ENCODE measurements at places on chromosomes 2 and 18.

DNA sequence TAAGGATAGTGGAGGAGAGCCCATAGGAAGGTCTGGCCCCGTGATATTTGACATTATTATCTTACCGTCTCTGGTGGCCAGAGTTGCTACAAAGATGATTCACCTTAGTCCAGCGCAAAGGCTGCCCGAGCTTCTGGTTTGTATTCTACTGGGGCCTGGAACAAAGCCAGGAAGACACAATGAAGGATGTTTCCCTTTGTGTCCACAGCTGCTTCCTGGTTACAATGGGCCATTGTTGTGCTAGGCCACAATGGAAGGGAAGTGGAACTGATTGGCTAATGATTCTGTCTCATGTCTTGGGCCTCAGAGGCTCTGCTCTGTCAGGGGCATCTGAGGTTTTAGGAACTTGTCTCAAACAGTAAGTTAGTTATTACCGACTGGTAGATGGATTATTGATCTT is 132.2 kb downstream of the TDRD15 start:
- DNase-seq: peak; percentile 77

DNA sequence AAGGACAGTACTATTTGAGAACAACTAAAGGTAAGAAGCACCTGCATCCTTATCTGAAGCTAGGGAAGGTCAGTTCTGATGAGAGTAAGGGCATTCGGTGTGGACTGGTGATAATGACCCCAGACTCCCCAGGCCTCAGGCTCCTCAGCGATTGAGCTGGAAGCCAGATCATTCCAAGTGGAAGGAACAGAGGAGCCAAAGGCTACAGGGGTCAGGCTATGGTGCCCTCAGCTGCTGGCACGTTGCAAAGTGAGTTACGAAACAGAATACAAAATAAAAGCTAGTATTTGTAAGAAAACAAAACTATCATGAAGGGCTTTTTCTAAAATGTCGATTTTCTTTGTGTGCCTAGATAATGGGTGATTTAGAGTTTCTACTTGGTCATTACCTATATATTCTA is 168.5 kb upstream of the LRRTM1 start:
- no peak for DNase-seq

- no peak for DNase-seq
These were observed 68.8 kb downstream of the ADI1 start for GRCh38 chr2:3450385-3451010.

GRCh38 chr2:156329927-156330726 is 2.4 kb downstream of the NR4A2 start:
- no peak for DNase-seq

DNA sequence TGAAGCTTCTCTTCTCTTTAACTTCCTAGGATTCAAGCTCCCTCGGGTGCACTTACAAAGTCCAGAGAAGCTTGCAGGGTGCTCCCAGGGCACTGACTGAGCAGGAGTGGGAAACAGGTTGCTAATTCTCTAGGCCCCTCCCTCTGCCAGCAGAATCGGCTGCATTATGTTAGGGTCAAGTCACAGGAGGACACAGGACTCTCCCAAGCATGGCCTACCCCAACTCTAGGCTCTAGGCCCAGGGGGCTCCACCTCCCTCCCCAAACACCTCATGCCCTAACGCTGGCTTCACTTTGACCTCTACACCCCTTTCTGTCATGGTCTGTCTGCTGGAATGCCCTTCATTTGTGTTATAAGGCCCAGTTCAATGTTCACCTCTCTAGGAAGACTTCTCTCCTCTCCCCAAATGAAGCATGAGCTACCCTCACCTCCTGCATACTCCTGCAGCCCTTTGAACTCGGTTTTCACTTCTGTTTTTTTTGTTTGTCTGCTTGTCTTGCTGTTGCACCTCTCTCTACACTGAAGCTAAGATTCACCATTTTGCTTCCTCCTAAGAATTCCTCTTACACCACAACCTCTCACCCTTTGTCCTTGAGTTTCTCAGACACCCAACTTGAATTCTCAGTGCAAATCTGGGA is 521.8 kb upstream of the ID2 start:
- no peak for DNase-seq

- no peak for DNase-seq
These were observed 119.5 kb downstream of the NUP35 start for GRCh38 chr2:183243758-183244157.

GRCh38 chr2:102784940-102785339 is 23.1 kb downstream of the TMEM182 start:
- DNase-seq: no peak

DNA sequence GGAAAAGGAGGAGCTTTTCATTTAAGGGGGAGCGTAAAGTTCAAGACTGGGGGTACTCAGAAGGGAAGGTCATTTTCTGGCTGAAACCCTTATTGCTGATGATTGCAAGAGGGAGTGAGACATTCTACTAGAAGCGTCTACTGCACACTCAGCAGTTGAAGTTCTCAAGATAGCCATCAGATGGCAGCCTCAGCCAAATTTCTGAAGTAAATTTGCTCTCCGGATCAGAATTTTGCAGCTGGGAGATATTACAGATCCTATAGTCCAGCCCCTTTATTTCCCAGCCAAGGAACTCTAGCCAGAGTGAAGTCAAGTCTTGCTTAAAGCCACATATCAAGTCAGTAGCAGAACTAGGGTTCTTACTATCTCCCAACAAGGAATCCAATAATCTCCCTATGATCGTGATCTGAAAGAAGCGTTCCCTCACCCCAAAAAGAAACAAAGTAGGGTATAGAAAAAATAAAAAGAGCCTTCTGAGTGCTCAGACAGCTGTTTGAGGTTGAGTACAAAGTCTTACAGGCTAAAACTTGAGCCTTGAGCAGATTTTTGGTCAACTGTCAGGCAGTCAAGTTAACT is 24.0 kb downstream of the RAX start:
- DNase-seq: peak; percentile 78

- peak; percentile 8 for DNase-seq
These were observed 67.2 kb downstream of the PTRHD1 start for GRCh38 chr2:24725956-24726355.

DNA sequence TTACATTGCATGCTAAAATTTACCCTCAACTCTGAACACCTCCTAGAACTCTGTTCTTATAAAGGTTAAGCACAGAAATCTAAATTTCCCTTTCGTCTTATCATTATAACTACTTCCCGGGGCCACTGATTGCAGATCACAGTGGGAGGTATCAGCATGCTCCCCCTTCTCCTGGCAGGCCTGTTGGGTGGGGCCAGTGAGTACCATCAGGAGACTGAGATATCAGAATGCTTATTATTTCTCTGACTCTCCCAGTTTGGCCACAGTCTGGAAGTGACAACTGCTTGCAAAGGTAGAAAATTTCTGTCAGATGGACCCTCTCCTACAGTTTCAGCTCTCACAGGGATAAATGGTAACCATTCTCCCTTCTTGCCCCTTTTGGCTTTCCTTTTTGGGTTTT is 62.6 kb downstream of the DSEL start:
- DNase-seq: peak; percentile 49

GRCh38 chr2:12315224-12315623 is 401.5 kb upstream of the TRIB2 start:
- DNase-seq: no peak

DNA sequence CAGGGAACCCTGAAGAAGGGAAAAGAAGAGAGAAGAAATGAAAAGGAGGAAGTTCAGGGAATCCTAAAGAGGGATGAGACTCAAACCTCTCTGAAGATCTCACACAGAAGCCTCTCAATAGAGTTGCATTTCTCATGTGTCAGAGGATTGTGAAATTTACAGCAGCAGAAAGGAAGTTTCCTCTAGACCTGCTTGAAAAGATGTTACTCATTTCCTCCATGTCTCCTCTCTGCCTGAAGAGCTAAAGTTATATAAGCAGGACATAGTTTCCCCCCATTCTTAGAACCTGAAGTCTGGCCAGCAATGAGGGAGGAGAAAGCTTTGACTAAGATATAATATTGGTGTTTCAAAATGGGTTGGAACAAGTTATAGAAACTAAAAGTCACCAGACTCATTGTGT is 1155.6 kb downstream of the LRP1B start:
- DNase-seq: no peak

- DNase-seq: no peak
These were observed 28.1 kb downstream of the TRMT61B start for GRCh38 chr2:28842042-28842441.

DNA sequence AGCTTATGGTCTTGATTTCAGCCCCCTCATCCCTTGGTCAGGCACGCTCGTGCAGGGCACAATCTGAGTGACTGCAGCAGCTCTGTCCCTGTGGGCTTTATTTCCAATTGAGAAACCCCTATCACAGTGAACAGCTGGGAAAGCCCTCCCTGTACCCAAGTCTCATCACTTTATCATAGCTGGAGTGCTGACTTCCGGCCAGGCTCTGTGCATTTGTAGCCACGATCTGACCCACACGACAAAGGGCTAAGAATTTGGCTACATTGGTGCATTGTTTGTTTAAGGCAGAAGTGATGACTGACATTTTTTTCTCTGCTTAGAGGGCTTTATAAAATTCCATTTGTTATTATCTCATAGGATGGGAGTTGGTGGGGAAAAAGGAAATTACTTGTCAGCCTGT is 184.4 kb downstream of the KCNS3 start:
- peak; percentile 12 for DNase-seq

- DNase-seq: no peak
These were observed 39.5 kb downstream of the ARL4C start for GRCh38 chr2:234457421-234457820.

GRCh38 chr2:75488157-75488556 is 72.6 kb downstream of the EVA1A start:
- DNase-seq: no peak

DNA sequence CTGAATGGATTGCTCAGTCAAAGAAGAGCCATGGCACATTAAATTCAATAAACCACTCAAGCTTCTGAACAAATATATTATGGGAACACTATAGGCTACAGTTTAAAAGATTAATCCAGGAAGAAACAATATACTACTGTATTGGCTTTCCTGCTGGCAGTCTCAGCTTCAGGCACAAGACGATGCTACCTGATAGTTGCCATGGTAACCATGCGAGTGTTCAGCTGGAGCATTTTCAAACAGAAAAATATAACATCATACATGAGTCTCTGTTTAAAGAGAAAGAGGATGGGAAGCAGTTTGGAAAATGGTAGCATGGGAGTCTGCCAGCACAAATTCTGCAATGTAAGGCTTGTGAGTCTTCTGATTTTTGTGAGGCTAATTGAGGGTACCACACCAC is 65.9 kb upstream of the CPO start:
- DNase-seq: peak; percentile 60

DNA sequence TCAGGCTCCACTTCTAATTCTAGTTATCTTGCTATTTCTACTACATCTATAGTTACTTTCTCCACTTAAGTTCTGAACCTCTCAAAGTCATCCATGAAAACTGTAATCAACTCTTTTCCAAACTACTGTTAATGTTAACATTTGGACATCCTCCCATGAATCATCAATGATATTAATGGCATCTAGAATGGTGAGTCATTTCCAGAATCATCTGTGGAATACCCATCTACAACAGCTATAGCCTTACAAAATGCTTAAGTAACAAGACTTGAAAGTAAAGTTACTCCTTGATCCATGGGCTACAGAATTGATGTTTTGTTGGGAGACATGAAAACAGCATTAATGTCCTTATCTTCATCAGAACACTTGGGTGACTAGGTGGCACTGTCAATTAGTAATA is 35.4 kb downstream of the BARD1 start:
- no peak for DNase-seq

DNA sequence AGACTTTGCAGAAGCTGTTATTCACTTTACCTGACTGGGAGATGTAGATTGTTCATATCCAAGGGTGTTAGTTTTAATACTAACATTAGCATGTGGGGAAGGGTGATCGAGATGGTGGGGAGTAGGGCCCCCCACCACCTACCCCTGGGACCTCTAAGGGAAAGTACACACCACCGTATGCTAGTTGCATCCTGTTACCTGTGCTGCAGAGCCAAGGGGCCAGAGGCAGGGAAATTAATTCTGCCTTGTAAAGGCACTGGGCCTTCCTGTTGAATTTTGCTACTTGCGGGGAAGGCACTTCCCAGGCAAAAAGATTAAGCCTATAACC is 9.0 kb downstream of the STEAP3 start:
- no peak for DNase-seq

- peak; percentile 18 for DNase-seq
These were observed 188.8 kb downstream of the CAMKMT start for GRCh38 chr2:44550561-44550960.

- DNase-seq: no peak
These were observed 59.1 kb downstream of the COL6A3 start for GRCh38 chr2:237354892-237355291.

GRCh38 chr2:174863183-174863582 is 98.9 kb upstream of the CHRNA1 start:
- DNase-seq: no peak

- no peak for DNase-seq
These were observed 2.2 kb downstream of the MOCOS start for GRCh38 chr18:36189486-36189885.

- no peak for DNase-seq
These were observed 635.7 kb downstream of the FBXO15 start for GRCh38 chr18:73511771-73512503.

- DNase-seq: no peak
These were observed 83.3 kb downstream of the UBE2E3 start for GRCh38 chr2:181063696-181064095.

GRCh38 chr2:51722311-51722710 is 690.4 kb upstream of the NRXN1 start:
- no peak for DNase-seq

GRCh38 chr2:5766561-5766960 is 74.4 kb downstream of the SOX11 start:
- DNase-seq: no peak

DNA sequence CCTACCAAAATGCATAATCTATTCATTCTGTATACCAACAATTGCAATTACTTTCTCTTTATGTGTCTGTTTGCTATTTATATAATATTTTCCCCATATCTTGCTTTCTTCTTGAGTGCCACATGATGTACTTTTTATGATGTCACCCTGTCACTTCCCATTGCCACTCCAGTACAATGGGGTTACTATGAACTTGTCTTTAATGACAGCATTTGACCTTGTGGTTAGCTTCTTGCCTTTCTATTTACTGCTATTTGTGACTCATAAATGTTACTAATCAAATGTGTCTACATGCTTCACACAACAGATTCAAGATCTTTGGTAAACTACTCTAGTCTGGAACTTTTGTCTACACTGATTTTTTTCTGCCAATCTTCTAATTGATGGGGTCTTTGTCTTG is 486.3 kb downstream of the NR4A2 start:
- DNase-seq: no peak

DNA sequence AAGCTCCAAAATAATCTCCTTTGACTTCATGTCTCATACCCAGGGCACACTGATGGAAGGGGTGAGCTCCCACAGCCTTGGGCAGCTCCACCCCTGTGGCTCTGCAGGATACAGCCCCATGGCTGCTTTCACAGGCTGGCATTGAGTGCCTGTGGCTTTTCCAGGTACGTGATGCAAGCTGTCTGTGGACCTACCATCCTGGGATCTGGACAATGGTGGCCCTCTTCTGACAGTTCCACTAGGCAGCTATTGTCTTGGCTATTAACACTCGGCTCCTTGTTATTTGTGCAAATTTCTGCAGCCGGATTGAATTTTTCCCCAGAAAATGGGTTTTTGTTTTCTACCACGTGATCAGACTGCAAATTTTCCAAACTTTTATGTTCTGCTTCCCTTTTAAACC is 634.2 kb downstream of the TSN start:
- no peak for DNase-seq

All from hematopoietic multipotent progenitor cell treated with erythropoietin and hydrocortisone succinate and interleukin-3 and kit ligand, for 4 days (in vitro differentiated cells).